ENCODE measurements at places on chromosomes 1 and 21.

- DNase-seq, result no peak
These were observed 40.5 kb upstream of the ITPKB start for GRCh38 chr1:226779561-226779960.

GRCh38 chr1:24289937-24290595 lies 29.1 kb upstream of the GRHL3 start:
- DNase-seq, result no peak

GRCh38 chr1:82564333-82564732 lies 763.6 kb downstream of the ADGRL2 start:
- DNase-seq, result no peak

GRCh38 chr1:47940779-47941178 lies 56.4 kb downstream of the TRABD2B start:
- DNase-seq, result no peak

GRCh38 chr21:40173816-40174215 lies 306.6 kb downstream of the PCP4 start:
- no peak for DNase-seq

DNA sequence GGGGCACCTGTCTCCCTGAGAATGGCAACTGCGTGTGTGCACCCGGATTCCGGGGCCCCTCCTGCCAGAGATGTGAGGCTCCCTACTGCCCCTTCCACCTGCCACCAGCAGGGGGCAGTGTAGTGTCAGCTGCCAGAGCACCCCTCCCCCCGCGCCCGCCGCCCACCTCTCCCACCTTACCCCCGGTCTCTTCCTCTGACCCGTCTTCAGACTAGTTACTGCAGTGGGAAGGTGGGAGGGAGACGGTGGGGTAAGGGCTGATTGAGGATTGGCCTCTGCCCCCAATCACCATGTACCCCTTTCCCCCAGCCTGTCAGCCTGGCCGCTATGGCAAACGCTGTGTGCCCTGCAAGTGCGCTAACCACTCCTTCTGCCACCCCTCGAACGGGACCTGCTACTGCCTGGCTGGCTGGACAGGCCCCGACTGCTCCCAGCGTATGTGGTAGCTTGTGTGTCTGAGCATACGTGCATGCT lies 10.1 kb upstream of the LRRC71 start:
- peak; percentile 44 for DNase-seq
